ENCODE measurements at places on chromosomes 2 and 18.

DNA sequence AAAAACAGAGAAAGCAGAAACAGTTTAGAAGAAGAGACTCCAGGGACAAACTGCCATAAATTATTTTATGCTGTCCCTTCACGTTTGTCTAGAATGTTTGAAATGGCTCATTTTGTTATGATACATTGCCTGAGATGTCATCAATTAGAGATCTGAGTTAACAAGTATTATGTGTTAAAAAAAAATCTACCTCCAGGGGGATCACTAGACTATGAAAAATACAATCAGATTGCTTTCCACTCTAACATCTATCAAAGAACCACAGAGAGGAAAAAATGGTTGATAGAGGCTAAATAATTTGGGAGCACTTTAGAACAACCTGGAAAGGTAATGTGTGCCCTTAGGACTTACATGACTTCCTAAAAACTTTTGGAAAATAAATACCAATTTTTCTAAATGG lies 103.8 kb upstream of the CCDC150 start:
- DNase-seq: no peak

DNA sequence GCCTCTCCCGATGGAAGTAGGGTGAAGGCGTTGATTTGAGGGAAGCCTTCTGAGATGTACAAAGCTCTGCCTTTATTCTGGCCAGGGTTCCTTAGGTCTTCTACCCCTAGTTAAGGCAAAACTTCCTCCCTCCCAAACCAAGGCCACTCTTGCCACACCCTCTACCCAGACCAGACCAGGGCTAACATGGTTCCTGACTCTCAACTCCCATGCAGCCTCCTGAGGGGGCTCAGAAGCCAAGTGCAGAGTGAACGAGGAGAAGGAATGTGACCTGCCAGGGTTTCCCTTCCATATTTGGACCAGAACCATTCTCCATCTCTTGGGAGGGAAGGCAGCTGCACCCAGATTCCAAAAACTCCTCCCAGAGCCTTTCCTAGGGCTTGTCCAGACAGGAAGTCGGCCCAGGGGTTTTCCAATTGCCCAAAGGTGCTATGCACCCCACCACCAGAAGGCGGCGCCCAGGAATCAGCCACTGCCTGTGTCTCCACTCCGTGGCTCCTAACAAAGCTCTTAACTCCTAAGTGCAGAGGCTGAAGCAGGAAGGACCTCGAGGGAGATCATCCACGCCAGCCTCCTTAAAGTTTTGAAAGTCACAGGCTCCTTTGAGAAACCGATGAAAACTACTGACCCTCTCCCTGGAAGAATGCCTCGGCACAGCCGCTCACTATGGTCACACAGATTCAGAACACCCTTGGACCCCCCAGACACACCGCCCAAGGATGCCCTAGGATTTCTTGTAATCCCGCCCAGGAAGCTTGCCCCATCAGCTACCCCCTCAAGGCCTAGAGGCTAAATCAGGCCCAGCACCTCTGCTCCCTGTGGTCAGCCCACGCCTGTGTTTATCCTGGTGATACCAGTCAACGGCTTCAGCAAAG lies 157.8 kb downstream of the SMAD2 start:
- DNase-seq: no peak

- DNase-seq: no peak
Measured at GRCh38 chr2:100010606-100011005, 131.8 kb downstream of the AFF3 start.

- no peak for DNase-seq
Measured at GRCh38 chr2:30109856-30110255, 37.0 kb upstream of the YPEL5 start.

- no peak for DNase-seq
Measured at GRCh38 chr18:9380621-9381395, 46.2 kb downstream of the TWSG1 start.

GRCh38 chr2:134882773-134883172 lies 35.8 kb upstream of the CCNT2 start:
- no peak for DNase-seq

DNA sequence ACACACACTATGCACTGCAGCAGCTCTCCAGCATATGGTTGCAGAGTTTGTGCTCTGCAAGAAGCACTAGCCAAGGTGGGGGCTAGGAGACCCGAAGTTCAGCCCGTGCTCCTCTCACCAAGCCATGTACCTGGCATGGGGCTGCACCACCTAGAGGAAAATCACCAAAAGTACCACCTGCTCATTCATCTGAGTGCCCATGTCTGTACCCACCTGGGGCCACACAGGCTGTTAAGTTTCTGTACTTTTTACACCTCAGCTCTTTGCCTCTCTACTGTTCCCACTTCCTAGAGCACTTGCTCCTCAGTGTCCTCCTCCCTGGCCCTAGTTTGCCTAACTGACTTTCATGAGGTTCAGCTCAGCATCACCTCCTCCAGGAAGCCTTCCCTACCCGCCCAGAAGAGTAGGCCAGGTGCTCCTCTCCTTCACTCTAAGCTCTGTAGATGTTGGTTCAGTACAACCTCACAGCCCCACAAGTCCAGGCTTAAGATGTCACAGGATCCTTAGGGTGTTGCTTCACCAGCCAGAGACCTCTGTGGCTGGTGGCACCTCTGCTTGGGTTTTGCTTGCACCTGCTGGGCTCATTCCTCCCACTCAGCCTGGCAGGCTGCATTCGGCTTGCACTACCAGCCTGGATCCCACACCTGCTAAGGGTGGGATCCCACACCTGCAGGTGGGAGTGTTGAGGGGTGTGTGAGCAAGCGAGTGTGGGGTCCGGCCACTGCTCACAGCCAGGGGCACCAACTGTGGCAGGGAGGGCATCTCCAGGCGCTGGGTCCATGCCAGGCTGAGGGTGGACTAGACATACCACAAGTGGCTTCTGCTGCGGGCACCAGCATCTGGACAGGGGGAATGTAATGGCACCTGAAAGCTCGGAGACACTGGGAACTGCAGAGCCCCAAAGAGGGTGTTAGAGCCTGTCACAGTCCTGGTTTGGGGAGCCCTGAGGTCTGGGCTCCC lies 10.2 kb upstream of the TFCP2L1 start:
- no peak for DNase-seq

GRCh38 chr18:10140461-10141282 lies 226.9 kb downstream of the VAPA start:
- no peak for DNase-seq

GRCh38 chr18:26662996-26663395 lies 114.6 kb upstream of the KCTD1 start:
- no peak for DNase-seq

GRCh38 chr2:65030476-65031332 lies 25.5 kb upstream of the CEP68 start:
- no peak for DNase-seq

DNA sequence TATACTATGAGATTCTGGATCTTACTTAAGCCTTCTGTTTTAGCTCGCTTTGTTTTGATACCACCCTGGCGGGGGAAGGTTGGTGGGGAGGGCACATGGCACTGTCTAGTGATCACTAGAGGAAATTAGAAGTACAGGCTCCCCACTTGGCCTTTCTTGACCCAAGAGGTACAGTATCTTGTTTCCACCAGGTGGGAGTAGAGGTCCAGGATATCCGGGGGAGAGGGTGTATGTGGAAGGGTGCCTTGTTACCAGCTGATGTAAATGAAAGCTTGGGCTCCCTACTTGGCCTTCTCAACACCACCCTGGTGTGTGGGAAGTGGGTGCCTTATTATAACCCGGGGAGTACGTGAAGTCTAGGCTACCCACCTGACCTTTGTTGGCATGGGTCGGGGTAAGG lies 7.5 kb downstream of the GALNT1 start:
- DNase-seq: no peak

DNA sequence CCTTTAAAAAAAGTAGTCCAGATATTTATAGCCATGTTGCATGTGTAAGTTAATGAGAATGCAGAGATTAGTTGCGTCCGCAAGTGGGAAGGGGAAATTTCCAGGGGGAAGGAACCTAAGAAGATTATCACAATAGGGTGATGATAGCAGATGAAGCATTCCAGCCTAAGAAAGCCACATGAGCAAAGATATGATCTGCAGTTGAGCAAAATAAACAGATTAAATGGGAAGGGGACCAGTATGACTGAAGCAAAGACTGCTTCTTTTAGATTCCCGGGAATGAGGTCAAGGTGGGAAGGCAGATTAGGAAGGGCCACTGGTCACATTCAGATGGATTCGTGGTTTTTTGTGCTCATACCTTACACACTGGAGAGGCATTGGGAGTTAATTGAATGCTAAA lies 154.6 kb upstream of the CDH2 start:
- no peak for DNase-seq

DNA sequence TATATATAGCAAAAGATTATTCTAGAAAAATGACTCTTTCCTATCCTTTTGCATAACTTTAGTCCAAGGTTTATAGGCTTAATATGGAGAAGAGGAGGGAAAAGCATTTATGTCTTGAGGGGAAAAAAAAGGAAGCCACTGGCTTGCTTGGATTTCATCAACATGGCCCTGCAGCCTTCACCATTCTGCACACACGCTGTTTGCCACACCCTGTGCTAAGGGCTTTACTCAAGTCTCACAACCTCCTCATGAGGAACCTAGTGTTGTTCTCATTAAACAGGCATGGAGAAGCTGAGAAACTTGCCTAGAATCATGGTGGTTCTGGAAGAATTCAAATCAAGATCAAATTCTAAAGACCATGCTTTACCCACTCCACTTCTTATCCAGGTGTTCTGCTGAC lies 117.3 kb upstream of the TTC39C start:
- DNase-seq: no peak

DNA sequence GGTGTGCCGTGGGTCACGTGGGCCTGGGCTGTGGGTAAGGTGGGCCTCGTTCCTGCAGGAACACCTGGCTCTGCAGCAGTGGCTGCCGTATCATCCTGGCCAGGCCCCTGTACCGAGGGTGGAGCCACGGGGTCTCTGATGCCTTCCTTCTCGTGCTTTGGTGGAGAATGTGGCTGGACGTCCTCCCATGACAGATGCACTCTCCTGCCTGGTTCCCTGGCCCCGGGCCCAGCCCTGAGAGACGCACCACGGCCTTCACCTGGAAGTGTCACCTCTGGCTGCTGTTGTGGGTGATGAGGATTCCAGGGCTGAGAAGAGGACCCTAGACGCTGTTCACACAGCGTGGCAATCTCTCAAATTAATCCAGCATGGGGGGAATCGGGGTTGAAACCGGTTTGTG lies 49.5 kb downstream of the NFATC1 start:
- no peak for DNase-seq

- DNase-seq: no peak
Measured at GRCh38 chr2:43798300-43798699, 24.5 kb downstream of the DYNC2LI1 start.

- DNase-seq: no peak
Measured at GRCh38 chr2:95004711-95005110, 20.8 kb upstream of the MAL start.

- no peak for DNase-seq
Measured at GRCh38 chr2:37415128-37415820, 70.8 kb downstream of the QPCT start.

GRCh38 chr2:207807516-207807915 lies 37.8 kb upstream of the FZD5 start:
- no peak for DNase-seq

DNA sequence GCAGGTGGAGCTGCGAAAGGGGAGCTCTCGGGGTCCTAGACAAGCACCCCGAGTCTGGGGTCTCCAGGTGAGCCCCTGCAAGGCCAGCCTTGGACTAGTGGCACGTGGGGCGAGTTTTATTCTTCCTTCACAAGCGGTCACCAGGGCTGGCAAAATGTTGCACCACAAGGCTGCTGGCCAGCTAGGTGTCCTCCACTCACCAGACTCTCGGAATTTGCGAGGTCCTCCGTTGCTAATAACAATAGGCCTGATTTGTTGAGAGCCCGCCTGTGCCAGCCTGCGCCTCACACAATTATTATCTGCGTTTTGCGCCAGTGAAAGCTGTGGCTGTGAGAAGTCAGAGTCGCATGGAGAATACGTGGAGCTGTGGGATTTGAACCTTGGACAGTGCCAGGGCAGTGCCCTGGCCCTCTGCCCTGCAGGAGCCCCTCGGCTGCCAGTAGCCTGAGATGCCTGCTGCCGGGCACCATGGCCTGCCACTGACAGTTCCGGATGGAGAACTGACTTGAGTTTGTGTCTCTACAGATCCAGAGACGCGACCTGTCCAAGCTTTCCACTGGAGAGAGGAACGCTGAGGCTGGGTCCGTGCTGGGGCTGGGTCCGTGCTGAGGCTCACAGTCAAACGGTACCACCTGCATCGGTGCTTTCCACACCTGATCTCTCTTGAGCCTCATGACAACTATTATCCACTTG lies 77.6 kb upstream of the ODC1 start:
- no peak for DNase-seq

DNA sequence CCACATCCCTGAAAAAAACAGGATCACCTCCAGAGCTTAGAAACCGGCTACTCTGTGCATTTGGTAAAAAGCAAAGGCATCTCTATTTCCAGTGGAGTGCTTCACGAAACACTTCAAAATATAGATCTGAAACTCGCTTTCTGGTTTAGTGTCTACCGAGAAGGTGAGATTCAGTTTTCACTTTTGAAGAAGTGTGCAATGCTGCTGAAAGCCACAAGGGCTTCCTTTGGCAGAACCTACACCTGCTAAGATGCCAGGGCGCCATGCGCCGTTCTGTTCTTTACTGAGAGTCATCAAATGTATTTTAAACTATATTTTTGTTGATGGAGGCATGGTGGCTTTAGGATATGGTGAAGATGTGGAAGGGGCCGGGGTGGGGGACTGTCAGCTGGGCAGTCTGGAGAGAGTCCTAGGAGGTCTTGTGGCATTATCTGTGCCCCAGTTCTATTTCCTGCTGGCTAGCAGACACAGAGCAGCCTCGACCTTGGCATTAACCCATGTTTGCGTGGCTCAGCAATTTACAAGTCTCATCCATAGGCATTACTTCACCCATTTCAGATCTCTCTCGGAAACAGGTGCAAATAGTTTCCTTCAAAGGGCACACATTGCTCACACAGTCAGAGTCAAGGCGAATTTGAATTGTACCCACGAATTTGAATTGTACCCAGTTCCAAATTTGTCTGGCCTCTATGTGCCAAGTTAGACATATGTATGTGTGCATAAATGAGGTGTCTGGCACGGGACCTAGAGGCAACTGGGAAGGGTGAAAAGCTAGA lies 46.7 kb upstream of the KCNF1 start:
- DNase-seq: no peak

GRCh38 chr18:76458522-76459311 lies 36.3 kb downstream of the ZNF516 start:
- DNase-seq: no peak

DNA sequence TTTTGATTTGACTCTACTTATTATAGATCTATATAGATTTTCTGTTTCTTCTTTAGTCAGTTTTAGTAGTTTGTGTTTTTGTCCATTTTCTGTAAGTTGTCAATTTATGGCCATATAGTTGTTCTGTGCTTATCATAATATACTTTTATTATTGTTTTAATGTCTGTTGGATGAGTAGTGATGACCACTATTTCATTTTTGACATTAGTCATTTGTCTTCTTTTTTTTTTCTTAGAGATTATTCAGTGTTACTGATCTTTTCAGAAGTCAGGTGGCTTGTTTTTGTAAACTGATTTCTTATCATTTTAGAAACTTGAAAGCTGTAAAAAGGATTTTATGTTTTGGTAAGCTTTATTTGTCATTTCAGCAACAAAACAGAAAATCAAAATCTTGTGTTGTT lies 57.3 kb downstream of the EPC2 start:
- no peak for DNase-seq

GRCh38 chr2:85746321-85747004 lies 7.3 kb upstream of the ATOH8 start:
- DNase-seq: no peak
